NCI-H1105 (cell line): ENCODE measurements at places on chromosomes 1 and 21.

DNA sequence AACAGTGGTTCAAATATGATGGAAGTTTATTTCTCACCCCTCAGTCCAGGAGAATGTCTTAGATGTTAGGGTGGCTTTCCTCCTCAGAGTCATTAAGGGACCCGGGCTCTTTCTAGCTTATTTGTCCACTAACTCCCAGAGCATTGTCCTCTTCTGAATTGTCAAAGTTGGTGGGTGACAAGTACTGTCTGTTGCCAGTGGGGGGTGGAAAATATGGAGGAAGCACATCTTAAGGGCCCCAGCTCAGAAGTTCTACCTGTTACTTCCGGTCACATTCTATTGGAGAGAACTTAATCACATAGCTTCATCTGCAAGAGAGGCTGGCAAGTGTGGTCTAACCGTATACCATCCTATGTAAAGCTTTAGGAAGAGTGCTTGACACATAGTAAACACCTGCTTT, 7.1 kb downstream of the CLIC4 start:
- no peak for DNase-seq

- DNase-seq, result peak; percentile 58
These were observed 444.6 kb downstream of the AJAP1 start for GRCh38 chr1:5098981-5099385.

- no peak for DNase-seq
These were observed 196.7 kb upstream of the DAB1 start for GRCh38 chr1:57620605-57621004.

GRCh38 chr1:212514782-212515181, 82.1 kb downstream of the NENF start:
- DNase-seq, result no peak
